Glomerular endothelial cell (primary cell): ENCODE measurements at places on chromosomes 2 and 18. TPM values are rescaled to one million over a fixed set of nuclear protein-coding genes. Genes with fewer than 3 reads are reported as not detected.

GRCh38 chr18:34322365-34323289 is 97.9 kb upstream of the NOL4 start:
- peak; percentile 5 for DNase-seq

- no peak for DNase-seq
These were observed 814.2 kb upstream of the SLC39A10 start for GRCh38 chr2:194842871-194843270.

DNA sequence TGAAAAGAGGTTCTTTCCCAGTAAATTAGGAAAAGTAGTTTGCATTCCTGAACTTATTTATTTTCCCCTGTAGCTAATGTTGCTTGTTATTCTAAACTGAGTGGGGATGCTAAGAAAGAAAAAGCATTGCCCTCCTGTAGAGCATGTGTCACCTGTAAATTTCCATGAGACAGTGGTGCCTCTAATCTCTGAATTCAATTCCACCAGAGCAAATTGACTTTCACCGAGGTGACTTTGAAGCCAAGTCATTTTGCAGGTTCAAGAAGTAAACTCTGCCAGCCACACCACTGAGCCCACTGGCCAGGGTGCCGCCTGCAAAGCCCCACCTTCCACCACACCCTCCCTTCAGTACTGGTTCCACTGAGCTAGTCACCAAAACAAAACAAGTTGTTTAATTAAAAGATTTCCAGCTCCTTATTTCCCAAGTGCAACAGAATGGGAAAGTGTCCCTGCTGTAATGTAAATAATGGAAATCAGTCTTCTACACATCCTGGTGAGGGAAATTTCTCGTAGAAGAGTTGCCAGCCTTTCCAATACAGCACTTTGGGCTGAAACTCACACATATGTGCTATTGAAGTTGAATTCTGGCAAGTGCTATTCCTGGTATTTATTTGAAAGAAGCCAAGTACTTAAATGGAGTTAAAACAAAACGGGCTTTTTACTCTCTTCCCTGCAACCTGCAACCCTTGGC is 254.8 kb downstream of the RNF152 start:
- no peak for DNase-seq

The FAM110C gene
- total RNA-seq, result 0.34 TPM in 1 of 2 replicates, not detected in the other

DNA sequence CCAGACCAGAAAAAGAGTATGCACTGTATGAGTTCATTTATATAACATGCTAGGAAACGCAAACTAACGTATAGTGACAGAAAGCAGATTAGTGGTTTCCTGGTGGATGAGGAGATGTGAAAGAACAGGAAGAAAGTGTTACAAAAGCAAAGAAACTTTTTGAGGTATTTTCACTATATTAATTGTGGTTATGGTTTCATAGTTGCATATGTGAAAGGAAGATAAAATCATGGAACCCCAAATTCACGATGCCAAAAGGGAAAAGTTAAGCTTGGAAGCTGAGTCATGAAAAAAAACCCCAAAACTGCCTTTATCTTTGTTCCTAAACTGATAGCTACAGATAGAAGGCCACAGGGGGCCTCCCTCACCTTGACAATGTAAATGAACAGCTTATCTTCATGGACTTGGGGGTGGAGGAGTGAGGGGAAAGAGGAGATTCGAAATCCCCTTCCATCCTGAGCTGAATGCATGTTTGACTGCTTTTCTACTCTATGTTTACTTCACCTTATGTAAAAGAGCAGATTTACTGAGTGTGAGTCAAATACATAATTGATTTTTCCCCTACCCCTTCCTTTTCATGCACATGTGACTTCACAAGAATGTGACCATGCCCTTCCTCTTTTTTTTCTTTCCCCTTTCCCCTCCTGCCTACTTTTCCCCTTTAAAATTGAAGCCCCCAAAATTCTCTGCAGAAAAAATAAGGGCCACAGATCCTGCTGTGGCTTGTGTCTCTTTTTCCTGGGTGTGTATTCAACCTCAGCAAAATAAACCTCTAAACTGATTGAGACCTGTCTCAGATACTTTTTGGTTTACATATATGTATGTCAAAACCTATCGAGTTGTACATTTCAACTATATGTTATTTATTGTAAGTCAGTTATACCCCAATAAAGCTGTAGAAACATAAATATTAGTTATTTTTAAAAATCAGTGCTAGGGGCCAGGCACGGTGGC is 100.1 kb upstream of the TLK1 start:
- no peak for DNase-seq

GRCh38 chr2:168538133-168538532 is 82.1 kb downstream of the CERS6 start:
- DNase-seq, result no peak

The LRATD1 gene
- total RNA-seq, result 9.7 and 17.1 TPM in 2 replicates

DNA sequence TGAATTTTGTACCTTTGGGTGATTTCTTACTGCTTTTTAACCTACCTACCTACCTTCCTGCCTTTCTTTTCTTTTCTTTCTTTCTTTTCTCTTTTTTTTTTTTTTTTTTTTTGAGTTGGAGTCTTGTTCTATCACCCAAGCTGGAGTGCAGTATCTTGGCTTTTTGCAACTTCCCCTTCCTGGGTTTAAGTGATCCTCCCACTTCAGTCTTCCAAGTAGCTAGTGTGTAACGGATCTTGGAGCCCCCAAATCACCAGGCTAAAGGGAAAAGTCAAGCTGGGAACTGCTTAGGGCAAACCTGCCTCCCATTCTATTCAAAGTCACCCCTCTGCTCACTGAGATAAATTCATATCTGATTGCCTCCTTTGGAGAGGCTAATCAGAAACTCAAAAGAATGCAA is 61.3 kb downstream of the DDX18 start:
- no peak for DNase-seq

- DNase-seq, result no peak
These were observed 60.0 kb downstream of the TMEM131 start for GRCh38 chr2:97935719-97936161.

The RBM43 gene
- 5.6 and 6.3 TPM in 2 replicates for total RNA-seq

DNA sequence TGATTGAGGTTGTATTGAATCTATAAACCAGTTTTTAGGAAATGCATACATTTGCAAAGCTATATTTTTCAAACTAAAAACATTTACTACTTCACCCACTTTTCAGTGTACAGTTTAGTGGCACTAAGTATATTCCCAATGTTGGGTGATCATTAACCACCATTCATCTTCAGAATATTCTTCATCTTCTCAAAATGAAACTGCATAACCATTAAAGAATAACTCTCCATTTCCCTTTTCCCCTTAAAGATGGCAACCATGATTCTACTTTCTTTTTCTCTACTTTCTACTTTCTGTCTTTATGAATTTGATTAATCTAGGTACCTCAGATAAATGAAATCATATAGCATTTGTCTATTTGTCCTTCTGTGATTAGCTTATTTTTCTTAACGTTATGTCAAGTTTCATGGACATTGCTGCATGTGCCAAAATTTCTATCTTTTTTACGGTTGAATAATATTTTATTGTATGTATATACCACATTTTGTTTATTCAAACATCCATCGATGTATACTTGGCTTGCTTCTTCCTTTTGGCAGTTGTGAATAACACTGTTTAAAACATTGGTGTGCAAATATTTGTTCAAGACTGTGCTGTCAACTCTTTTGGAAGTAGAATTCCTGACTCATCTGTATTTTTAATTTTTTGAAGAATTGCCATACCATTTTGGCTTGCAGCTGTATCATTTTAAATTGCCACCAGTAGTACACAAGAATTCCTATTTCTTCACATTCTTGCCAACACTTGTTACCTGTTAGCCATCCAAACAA is 104.9 kb downstream of the RPRM start:
- DNase-seq, result no peak

DNA sequence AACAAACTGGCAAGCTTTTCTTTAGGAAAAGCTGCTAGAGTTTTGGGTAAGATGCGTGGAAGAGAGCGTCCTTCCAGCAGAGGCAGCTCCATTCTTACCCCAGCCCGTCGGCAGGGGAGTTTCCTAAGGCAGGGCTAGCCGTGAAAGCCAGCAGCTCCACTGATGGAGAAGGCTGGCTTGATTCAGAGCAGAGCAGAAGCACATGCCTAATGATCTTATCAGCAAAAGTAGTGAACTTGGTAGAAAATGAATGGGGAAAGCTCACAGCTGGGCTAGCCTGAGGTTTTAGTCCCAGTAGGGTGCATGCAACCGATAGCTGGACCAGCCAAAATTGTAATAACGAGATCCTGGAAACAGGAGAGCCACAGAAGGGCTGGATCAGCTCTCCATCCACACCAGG is 20.8 kb downstream of the LAMA1 start:
- no peak for DNase-seq

GRCh38 chr2:67446491-67446911 is 49.4 kb downstream of the ETAA1 start:
- no peak for DNase-seq

The POTEC gene
- total RNA-seq, result not detected in 2 replicates

GRCh38 chr2:41741951-41742595 is 305.7 kb upstream of the PKDCC start:
- DNase-seq, result no peak

DNA sequence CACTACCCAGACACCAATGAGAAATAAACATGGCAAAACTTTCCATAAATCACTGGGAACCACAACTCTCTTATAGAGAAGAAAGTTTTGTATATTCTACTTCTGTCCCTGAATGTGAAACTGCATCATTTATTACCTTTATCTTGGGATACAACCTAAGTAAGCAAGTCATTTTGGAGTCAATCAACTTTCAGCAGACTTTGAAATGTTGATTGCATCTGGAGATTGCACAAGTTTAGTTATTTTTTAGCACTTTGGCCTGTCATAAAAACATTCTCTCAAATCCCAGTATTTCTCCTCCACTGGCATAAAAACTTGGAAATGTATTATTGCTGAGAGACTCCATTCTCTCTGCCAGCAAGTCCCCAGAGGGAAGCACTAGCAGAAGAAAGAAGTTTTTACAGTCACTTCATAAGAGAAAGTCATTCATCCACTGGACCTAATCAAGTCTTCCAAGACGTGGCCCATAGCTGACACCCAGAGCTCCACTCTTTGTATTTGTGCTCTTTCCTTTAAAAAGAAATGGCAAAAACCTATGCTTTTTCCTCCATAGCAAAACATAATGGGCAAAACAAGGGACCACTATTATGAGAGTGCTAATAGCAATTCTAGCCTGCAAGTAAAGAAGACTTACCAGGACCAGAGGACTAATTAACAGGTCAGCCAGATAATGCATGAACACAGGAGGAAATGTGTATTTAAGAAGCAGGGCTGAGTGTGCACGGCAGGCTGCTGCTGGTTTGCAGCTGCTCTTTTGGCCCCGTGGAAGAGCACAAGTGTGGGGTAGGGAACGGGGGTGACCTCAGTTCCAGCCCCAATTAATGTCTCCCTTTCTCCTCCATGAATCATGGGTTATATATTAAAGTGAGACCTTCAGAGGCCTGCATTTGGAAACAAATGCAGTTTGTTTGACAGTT is 171.5 kb downstream of the INO80D start:
- DNase-seq, result no peak

DNA sequence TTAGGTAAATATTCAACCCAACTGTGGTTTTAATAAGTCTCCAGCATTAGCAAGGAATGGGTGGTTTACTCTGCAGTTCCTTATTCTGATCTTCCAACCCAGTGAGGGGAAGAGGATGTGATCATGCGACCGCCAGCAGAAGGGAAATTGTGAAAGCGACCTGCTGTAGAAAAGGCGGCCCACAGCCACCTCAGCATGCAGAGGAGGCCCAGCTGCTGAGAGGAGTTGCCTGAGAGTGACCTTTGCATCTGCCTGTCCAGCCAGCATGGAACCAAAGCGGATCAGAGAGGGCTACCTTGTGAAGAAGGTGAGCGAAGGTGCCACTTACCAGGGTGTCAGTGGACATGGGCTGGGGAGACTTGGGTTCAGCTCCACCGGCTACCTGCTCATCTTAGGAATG is at the start of gene PLEK:
Gene PLEK, plus strand, starts transcription at position 196 of the 400 bp plus-strand sequence. Its CDS starts 70 bp downstream, at position 266.
- DNase-seq, result no peak

The ZAP70 gene
- total RNA-seq, result 2.7 and 4.6 TPM in 2 replicates

GRCh38 chr2:29573612-29574011 is 347.8 kb downstream of the ALK start:
- no peak for DNase-seq

The L3MBTL4 gene
- 0.53 and 1.3 TPM in 2 replicates for total RNA-seq

DNA sequence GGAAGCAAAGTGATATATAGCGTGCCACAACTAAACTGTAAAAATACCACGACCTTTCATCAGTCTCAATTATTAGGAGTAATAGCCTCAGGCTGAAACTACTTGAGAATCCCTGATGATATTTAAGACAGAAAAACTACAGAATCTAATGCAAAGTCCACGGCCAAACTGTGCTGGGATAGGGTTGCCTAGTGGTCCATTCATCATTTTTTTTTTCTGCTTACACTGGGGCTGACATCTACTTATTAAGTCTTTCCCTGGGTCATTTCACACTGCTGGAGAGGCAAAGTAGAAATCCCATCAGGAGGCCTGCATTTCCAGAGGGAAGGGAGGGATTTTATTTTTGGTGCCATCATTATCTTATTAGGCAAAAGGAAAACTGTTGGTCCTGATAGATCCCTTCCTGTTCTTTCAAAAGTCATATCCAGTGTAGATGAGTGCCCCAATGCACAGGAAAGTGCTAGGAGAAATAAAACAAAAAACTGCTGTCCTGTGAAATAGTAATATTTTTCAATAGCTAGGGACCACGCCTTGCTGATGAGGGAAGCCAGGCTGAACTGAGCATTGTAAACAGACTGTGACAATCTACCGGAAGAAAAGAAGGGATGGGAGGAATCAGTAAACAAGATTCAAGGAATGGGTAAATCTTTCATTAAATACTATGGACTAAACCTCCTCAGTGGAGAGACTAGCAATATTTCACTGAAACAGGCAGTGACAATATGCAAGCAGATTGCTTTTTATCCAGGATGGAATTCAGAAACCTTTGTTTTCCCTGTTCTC is 644.3 kb downstream of the IRS1 start:
- DNase-seq, result no peak

The PDE11A gene
- total RNA-seq, result 0.48 TPM in 1 of 2 replicates, not detected in the other

DNA sequence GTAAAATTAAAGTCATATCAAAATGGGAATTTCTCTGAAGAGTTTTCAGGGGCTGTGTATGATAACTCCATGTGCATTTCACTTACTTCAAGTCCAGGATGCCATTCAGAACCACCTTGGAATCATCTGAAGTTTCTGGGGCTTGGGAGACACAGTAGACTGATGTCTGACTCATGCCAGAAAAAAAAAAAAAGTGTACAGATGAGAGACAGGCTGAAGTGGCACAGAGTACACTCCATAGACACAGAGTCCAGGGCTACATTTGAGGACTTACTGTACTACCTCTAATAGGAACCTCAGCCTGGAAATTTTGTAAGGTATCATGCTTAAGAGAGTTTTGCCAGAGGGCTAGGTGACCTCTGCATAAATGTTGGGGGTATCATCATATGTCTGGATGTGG is 92.0 kb downstream of the SS18 start:
- DNase-seq, result no peak

GRCh38 chr2:236180831-236181453 is 12.8 kb upstream of the GBX2 start:
- no peak for DNase-seq

- DNase-seq, result no peak
These were observed 159.3 kb downstream of the SCG2 start for GRCh38 chr2:223442847-223443246.

DNA sequence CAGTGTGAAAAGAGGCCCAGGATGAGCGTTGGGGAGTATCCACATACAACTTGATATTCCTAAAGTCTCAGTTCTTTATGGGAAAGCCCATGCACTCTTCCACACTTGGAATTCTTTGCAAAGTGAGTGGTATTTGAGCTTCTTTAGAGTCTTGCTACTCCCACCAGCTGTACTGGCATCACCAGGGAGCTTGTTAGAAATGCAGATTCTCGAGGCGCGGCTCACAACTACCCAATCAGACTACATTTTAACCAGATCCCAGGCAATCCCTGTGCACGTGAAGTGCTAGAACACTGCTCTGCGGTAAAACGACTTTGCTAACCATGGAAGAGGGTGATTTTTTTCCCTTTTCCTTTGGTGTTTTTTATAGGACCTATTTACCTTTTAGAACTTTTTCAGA is 184.7 kb downstream of the NEDD4L start:
- no peak for DNase-seq

The MARCO gene
- not detected in 2 replicates for total RNA-seq

The APLF gene
- 2.4 and 3.3 TPM in 2 replicates for total RNA-seq

The SKOR2 gene
- not detected in 2 replicates for total RNA-seq
